Activated T-helper 1 cell treated with anti-CD3 and anti-CD28 coated beads, Interleukin-12 subunit alpha, Interleukin-12 subunit beta, Interleukin-2, Interleukin-4 antibody, amounts not matched to agents 30 ng/mL and 10 ng/mL and 1 ng/mL, durations not matched to agents 14 hours and 24 hours and 36 hours (primary cell): ENCODE measurements at places on chromosomes 1 and 21.
A peak's percentile ranks its signal among the peaks of the same experiment; 100 is the strongest.

DNA sequence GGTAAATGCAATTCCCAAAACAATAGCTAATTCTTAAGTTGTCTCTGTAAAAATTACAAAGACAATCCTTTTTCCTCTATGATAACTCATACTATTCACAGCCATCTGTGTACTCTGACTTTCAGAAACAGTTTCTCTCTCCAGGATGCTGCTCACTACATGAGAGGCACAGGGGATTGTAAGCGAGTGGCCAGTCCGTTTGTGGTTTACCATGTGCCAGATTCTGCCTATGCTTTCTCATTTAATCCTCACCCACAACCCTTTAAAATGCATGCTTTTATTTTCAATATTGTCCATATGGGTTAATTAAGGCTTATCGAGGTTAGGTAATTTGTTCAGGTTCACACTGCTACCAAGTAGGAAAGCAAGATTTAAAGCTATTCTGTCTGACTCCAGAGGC is 23.0 kb downstream of the RGS1 start:
- no peak for DNase-seq
- peaks cover 7% of the 10 kb centered on the region for H3K27me3 ChIP-seq
- H3K27ac ChIP-seq: no peak overlapping the region
- H3K4me1 ChIP-seq: peaks cover 15% of the 10 kb centered on the region
- H3K36me3 ChIP-seq: peaks cover 1% of the 10 kb centered on the region

DNA sequence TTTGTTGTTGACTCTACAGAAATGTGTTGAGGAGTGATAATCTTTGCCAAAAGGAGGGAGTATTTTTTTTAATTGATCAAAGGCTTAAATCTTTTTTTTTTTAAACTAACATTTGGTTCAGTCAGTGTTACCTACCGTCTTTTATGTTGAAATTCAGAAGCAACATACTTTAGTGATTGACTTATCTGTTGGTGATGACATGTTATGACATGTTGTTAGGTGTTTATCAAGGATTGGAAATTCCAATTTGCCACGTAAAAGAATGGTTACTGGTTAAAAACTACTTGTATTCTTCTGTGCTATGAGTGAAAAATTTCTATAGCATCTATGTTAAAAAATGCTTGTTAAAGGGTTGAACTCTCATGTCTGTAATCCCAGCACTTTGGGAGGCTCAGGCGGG is 61.2 kb downstream of the DNM3 start:
- no peaks in the 10 kb centered on the region for H3K27me3 ChIP-seq
- no peak overlapping the region for H3K27ac ChIP-seq
- no peaks in the 10 kb centered on the region for H3K36me3 ChIP-seq

DNA sequence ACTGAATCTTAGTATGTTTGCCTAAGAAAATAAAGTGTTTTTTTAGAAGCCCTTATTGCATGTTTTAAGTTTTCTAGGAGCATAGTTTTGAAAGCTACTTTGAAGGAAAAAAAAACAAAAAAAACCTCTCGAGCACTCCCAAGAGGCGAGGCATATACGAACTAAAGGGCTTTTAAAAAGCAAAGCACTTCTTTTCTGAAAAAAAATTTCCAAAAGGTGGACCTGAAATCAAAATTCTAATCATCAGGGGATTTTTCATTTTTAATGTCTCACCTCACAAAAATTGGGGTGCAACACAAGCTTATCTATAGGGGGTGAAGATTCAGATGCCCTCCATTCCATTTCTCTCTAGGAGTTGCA is 594 bp downstream of the GLMN start:
- no peaks in the 10 kb centered on the region for H3K27me3 ChIP-seq
- H3K4me1 ChIP-seq: peaks cover 44% of the 10 kb centered on the region
- DNase-seq: no peak
- H3K4me3 ChIP-seq: peak overlapping the region; percentile 97

DNA sequence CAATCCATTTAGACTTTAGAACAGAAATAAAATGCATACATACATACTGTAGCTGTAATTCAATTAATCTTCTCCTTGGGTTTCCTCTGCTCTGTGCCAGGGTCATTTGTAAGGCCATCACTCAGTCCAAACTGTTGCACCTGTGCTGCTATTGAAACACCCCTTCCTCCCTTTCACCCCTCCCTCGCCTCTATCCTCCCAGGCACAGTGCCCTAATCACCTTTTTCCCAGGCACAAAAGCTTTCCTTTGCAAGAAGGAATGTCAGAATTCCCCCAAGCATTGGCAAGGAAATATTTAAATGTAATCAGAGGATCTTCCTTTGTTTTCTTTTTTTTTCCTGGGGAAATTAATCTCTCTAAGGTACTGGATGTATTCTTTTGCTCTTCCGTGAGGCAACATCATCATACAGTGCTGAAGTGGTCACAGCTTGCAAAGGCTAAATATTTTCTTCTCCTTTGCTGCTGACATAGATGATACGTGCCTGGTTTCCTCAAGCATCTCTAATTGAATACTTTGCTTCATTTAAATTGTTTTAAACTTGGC is 339.3 kb upstream of the NR5A2 start:
- DNase-seq: no peak
- no peak overlapping the region for H3K27ac ChIP-seq
- no peaks in the 10 kb centered on the region for H3K36me3 ChIP-seq
- no peak overlapping the region for H3K4me3 ChIP-seq

DNA sequence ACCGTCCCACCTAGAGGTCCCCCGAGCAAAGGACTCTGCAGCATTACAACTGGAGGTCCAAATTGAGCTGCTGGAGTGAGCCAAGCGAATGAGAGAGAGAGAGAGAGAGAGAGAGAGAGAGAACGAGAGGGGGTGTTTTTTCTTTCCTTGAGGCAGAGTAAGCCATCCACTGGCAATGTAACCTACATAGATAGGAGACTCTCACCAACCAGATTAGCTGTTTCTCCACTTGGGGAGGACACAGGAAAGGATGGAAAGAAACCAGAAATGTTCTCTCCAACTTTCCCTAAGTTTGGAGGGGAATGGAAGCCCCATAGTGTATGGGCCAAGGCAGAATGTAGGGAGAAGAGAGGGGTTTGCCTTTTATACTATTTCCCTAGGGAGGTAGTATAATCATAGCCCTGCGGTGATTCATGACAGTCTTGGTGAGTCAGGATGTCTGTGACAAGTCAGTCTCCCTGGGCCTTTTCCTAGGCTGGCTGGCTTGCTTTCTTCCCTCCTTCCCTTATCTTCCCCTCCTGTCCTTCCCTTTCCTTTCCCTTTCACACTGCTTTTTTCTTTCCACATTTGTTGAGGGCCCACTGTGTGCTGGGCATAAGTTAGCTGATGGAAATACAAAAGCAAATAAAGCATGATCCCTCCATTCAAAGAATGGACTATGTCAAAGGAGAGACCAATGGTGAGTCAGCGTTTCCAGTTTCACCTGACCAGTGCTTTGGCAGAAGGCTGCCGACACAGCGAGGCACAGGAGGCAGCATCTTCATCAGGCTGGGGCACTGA is 7.1 kb downstream of the FNDC7 start:
- H3K27ac ChIP-seq: no peak overlapping the region
- no peak overlapping the region for H3K4me3 ChIP-seq
- H3K27me3 ChIP-seq: no peaks in the 10 kb centered on the region
